ENCODE measurements at places on chromosomes 6 and 20.
A peak's percentile ranks its signal among the peaks of the same experiment; 100 is the strongest.

DNA sequence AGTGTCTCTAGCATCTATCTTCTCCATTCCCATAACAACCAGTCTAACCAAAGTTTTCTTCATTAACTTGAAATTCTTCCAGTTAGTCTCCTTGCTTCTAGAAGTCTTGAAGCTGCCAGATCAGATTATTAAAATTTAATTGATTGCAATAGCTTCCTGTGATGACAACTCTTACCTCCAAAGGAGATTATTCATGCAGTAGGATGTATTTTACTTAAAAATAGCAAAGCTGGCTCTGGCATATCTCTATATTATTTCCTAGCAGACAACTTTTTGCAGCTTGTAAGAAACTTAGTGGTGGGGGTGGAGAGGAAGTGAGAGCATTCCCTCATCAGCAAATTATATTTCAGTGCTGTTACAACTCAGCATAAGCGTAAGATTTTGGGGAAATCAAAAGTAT is 290.4 kb downstream of the GRIK2 start:
- DNase-seq: no peak

- DNase-seq: no peak
Observed at GRCh38 chr6:105884011-105884410, 202.1 kb upstream of the PRDM1 start.

DNA sequence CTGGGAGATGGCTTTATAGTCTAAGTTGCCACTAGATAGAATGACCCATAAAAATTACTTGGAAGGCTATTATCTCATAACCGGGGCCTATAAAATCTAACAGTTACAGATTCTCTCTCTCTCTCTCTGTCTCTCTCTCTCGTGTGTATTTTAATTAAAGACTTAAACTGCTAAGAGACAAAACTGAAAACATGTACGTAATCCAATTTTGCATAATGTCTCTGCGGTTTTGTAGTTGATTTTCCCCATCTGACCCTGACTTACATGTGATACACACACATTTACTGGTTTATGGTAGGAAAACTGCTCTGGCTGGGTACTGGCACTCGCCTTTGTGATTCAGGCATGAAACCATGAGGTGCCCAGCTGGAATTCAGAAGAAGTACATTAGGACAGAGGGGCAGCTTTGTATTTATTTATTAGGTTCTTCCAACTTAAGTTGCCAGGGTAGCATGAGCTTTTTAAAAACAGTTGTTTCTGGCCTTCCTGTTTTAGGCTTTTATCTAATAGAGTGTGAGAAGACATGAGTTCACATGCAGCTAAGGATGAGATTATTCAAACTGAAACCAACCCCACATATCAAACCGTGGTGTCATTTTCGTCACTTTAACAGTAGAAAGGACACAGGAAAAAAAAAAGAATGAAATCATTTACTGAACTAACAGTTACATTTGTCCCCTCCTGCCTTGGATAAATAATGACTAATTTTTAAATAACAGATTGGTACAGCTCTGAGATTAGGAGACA is 182.5 kb downstream of the GMPR start:
- peak; percentile 70 for DNase-seq

GRCh38 chr6:105515054-105515453 is 112.2 kb upstream of the PREP start:
- no peak for DNase-seq

DNA sequence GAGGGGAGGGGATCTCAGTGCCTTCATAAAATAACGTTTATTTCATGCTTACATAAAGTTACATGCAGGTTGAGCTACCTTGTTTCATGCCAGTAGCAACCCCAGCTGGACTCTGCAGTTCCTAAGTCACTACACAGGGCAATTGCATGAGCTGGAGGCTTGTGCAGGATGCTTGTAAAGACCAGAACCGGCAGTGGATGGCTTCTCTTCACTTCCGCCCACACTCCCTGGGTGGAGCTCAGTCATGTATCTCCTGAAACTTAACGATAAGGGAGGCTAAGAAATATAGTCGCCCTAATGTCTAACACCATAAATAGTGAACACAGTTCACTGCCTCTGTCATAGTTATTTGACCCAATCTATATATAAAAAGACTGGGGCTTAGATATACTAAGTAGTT is 99.4 kb upstream of the RAB32 start:
- DNase-seq: no peak
